Activated T-cell treated with anti-CD3 and anti-CD28 coated beads, Interleukin-2, amount 50 U/mL, for 48 hours (primary cell): ENCODE measurements at places on chromosomes 11 and 22.
A peak's percentile ranks its signal among the peaks of the same experiment; 100 is the strongest.

GRCh38 chr11:15157181-15157580, 42.5 kb downstream of the INSC start:
- DNase-seq, result no peak

DNA sequence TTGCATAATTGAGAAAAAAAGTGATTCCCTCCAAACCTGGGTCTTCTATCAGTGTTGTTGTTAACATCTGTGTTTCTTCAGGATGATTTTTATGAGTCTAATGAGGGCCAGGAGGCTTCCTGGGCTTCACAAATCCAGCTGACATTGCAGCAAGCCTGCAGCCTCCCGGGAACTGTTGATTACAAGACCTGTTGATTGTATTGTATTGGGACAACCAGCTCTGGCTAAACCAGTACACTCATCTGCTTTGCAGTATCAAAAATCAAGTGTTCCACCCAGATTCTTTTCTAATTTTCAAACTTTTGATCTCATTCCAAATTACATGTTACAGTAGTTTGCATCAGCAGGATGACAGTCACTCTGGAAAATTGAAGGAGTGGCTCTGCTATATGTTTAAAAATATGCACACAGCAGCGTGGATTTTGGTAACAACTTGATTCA, 16.1 kb upstream of the PRSS23 start:
- DNase-seq, result no peak

- DNase-seq, result peak; percentile 30
These were observed 309.8 kb downstream of the SHANK2 start for GRCh38 chr11:70942593-70942992.

- DNase-seq, result no peak
These were observed 599.1 kb upstream of the FAT3 start for GRCh38 chr11:91625495-91625894.

DNA sequence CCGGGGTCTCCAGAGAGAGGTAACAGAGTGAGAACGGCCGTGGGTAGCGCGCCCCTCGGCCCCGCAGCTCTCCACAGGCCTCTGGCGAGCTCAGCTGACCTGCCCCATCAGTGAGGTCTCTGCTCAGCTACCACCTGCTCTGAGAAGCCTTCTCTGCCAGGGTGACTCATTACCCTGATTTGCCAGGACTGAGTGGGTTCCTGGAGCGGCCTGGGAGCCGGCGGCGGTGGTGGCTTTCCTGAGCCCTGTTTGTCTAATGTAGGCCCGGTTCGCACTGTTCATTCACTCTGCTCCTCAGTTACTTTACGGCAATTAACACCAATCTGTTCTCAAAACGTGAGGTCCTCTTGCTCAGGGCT, 351.0 kb upstream of the B3GAT1 start:
- no peak for DNase-seq

- DNase-seq, result no peak
These were observed 3.3 kb downstream of the SEC14L2 start for GRCh38 chr22:30400159-30400558.

DNA sequence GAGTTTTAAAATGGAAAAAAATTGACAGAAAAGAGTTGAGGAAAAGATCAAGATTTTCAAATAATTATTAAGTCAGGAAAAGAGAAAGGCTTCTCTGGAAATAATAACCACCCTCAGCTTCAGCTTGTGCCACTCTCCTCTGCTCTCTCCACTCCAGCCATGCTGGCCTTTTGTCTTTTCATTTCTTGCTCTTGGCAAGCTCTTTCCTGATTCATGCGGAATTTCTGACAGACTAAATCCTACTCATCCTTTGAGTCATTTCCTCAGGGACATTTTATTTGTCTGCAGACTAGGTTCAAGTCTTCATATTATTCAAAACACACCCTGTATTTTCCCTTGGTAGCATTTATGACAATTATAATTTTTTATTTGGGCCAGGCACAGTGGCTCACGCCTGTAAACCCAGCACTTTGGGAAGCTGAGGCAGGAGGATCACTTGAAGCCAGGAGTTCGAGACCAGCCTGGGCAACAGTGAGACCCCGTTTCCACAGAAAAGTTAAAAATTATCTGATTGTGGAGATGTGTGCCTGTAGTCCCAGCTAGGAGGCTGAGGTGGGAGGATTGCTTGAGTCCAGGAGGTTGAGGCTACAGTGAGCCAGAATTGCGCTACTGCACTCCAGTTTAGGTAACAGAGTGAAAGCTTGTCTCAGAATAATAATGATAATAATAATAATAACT, 7.8 kb upstream of the P4HA3 start:
- no peak for DNase-seq

DNA sequence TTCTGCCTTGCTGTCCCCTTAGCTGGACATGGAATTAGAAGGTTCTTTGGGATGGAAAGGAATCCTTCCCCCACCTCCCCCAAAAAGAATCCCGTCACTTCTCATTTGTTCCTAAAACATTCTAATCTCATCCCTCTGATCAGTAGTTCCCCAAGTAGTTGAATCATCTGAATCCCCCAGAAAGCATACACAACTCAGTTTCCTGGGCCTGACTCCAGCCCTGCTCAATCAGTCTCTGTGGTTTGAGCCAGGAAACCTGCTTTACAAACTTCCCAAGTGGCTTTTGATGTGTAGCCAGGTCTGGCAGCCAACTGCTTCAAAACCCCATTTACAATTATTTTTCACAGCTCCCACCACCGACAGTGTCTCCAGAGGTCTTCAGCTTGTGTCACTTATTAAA, 20.2 kb downstream of the C22orf31 start:
- DNase-seq, result no peak

GRCh38 chr11:78525720-78526119, 48.9 kb downstream of the NARS2 start:
- no peak for DNase-seq

DNA sequence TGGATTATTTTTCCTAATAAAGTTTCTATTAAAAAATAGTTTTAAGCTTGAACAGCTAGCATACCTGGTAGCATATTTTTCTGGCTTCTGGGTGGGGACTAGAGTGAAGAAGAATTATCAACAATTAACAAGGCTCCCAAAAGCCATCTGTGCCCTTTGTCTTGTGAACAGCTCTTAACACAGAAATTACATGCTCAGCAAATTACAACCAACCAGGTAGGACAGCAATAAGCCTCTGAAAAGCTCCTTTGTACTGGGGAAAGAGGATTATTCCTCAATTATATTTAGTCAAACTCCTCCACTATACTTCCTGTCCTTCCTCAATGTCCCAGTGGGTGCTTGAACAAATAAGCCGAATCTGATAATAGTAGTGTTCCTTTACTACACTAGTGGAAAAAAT, 162.8 kb downstream of the RAB38 start:
- DNase-seq, result no peak

DNA sequence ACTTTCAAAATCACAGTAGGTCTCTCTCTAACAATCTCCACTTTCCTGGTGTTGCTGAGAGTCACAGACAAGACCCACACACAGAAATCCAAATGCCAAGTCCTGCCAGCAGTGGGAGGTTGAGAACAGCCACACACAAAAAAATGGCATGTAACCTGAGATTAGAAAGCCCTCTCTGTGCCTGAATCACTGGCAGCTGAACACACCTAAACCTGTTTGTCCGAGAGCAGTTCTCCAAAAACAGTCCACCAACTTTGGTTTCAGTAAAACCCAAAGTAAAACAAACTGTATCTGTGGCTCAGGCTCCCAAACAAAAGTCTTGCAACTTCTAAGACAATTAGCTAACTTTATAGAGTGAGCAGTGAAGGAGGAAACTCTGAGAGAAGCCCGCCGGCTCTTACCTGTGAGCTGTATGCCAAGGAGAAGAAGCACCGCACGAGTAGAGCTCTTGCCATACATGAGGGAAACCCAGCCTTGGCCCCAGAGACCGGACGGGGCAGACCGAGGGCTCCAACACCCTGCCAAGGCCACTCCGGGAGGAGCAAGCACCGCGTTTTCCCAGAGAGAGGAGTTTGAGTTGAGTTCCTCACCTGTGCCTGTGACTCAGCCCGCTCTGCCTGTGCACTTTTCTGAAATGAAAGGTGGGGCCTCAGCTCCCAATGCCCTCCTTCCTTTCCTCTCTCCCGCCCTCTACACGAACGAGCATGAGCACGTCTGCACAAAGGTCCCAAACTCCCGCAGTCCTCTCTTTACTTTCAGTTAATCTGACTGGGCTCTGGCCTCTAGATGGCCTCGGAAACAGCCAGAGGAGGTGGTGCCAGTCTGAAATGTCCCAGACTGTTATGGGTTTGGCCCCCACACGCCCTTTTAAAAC, at the start of gene MPZL2:
TSS of gene MPZL2 (minus strand) at position 603 of the 874 bp plus-strand sequence. CDS start at position 459, 144 bp downstream.
- DNase-seq, result peak; percentile 60

- no peak for DNase-seq
These were observed 33.1 kb downstream of the CCDC15 start for GRCh38 chr11:124987096-124987495.

DNA sequence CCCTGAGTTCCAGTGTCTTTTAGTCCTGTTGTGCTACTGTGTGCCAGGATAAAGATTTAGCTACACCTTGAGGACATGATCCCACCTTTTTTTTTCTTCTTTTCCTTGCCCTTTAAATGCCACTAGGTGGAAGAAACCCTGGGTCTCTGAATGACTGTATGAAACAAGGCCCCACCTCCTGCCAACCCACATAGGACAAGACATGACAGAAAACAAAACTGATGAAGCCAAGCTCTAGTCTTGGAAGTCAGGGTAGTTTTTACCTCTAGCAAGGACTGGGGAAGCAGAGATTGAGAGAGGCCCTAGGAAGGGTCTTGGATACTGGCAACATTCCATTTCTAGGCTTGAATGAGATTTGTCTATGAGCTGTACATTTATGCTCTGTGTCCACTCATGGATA, 410.7 kb downstream of the MIAT start:
- DNase-seq, result no peak

DNA sequence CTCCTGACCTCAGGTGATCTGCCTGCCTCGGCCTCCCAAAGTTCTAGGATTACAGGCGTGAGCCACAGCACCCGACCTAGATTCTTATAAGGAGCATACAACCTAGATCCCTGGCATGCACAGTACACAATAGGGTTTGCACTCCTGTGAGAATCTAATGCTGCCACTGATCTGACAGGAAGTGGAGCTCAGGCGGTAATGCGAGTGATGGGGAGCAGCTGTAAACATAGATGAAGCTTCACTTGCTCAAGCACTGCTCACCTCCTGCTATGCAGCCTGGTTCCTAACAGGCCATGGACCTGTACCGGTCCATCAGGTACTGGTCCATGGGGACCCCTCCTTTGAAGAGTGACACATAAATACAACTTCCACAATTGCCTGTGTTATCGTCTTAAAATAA, 44.8 kb upstream of the EIF3M start:
- no peak for DNase-seq

DNA sequence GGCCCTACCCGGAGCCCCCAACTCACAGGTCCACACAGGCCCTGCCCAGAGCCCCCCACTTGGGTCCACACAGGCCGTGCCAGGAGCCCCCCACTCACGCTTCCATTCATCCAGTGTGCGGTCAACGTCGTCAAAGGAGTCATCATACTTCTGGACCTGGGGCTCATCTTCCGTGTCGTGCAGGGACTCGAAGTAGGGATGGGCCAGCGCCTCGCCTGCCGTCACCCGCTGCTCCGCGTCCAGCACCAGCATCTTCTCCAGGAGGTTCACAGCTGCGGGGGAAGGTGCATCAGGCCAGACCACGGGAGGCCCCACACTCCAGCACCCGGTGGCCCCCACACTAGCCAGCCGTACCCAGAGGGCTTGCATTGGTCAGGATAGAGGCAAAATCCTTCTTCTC, 4.0 kb upstream of the HDAC10 start:
- DNase-seq, result no peak

GRCh38 chr11:44199298-44199697, 103.8 kb downstream of the EXT2 start:
- no peak for DNase-seq

- DNase-seq, result no peak
These were observed 158.9 kb downstream of the MYO18B start for GRCh38 chr22:25900880-25901279.

DNA sequence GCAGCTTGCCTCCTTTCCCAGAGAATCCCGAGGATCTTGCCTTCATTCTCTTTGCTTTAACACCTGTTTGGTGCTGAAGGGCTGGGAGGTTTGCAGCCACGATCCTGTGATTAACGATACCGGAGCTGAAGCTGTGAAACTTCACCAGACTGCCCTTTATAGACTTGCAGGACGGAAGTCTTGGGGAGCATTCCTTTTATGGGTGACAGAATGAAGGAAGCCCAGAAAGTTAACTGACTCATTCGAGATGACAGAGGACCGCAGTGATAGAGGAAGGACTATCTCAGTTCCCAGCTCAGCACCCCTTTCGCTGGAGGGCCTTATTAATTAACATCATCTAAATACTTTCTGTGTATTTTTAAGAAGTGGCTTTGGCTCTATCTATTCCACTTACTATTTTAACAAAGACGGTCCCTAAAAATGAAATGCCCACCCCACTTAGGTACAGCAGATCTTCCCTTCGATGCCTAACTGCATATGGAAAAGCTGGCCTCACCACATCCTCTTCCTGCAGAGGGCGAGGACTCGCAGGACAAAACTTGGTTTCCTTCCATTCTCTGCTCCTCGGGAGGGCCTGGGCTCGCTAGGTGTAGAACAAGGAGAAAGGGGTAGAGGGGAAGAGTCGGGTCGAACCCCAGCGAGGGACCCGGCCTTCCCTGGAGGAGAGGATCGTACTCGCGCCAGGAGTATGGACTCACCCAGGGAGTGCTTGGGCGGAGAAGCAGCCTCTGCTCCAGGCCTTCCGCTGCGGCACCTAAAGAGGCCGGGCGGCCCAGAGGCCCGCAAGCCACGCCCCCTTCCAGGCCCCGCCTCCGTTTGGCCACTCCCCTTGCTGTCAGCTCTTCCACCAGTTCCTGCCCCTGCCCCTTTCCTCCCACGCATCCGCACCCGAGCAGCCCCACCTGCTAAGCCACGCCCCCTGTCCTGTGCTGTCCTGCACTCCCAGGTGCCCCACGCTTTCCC, 30.7 kb upstream of the USP47 start:
- DNase-seq, result peak; percentile 32

DNA sequence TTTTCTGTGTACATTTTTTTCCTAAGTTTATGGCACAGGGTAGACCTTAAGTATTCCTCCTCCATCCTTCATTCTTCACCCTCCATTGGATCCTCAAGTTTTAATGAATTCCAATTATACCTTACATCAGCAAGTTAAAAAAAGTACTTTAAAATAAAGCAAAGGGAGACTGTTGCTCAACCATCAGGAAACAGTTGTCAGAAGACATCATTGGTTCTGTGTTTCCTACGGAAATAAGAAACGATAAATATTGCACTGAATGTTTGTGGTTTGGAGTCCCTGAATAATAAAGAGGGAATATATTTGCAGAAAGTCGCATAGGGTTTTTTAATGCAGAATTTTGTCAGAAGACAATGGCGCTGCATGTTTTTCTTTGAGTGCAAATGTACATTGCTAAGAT, 28.1 kb upstream of the LDHA start:
- no peak for DNase-seq

- no peak for DNase-seq
These were observed 10.7 kb downstream of the SDF2L1 start for GRCh38 chr22:21652547-21653545.

GRCh38 chr11:22510741-22511140, 114.9 kb downstream of the FANCF start:
- no peak for DNase-seq

DNA sequence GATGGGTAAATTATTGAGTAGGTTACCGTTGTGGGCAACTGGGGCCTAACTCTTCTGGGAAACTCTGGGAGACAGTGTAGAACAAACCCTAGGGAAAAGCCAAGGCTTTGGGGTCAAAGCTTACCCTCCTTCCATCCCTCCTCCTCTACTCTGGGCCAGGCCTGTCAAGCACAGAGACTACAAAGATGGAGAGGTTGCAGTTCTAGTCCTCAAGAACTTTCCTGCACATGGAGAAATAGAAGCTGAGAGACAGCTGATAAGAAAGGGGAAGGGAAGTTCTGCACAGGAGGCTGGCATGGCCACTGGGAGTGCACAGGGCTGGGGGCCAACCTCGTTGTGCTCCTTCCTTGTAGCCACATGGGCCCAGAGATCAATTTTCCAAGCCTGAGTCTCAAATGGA, 67.2 kb upstream of the ALX4 start:
- no peak for DNase-seq

GRCh38 chr22:16721961-16722360, 103.2 kb downstream of the XKR3 start:
- DNase-seq, result no peak
